ENCODE measurements at places on chromosomes 16 and 17.
A peak's percentile ranks its signal among the peaks of the same experiment; 100 is the strongest.

GRCh38 chr16:62889097-62889496, 852.9 kb upstream of the CDH8 start:
- DNase-seq = no peak

- peak; percentile 67 for DNase-seq
These were observed 381.6 kb upstream of the ASIC2 start for GRCh38 chr17:33674685-33675084.

DNA sequence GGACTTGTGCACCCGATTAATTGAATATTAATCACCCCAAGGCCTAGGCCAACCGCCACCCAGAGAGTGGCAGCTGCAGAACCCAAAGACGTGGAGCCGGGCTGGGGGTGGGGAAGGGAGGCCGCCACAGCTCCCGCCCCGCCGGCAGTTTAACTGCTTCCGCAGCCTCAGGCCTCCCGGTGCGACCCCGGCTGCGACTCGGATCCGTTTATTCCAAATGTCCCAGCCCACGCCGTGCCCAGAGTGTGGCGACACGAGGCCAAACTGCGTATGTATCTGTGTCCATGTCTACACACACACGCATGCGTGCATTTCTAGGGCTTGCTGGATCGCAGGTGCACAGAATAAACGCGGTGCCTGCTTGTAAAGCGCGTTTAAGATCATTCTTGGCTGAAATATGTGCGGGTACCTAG, 802 bp upstream of the TOB1 start:
- peak; percentile 64 for DNase-seq

DNA sequence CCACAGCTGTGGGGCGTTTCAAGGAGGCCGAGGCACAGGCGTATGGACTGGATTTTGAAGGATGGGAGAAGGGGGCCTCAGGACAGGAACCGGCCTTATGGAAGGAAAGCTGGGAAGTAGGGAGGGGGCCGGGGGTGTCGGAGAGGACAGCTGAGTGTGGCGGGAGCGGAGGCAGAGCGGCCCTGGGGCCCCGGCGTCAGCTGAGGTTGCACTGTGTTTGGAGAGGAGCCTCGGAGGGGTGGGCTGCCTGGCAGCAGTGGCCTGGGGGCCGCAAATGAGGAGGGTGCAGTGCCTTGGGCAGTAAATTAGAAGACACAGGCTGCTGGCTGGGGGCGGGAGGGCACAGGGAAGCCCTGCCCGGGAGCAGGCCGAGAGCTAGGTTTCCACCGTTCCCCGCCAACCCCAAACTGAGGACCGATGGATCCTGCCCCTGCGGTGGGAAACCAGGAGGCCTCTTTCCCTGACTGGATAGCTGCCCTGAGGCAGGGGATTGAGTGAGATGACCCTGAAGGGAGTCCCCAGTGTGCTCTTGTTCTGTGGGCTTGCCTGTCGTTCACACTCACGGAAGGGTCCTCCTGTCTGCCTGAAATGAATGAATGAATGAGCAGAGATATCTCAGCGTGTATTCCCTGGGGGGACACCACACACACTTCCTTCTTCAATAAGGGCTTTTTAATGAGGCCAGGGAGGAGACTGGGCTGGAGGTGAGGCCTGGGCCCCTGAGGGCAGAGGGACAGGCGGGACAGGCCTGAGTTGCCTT, 18.4 kb downstream of the FOXJ1 start:
- DNase-seq = no peak

- DNase-seq = no peak
These were observed 26.7 kb downstream of the MAF start for GRCh38 chr16:79573884-79574283.

DNA sequence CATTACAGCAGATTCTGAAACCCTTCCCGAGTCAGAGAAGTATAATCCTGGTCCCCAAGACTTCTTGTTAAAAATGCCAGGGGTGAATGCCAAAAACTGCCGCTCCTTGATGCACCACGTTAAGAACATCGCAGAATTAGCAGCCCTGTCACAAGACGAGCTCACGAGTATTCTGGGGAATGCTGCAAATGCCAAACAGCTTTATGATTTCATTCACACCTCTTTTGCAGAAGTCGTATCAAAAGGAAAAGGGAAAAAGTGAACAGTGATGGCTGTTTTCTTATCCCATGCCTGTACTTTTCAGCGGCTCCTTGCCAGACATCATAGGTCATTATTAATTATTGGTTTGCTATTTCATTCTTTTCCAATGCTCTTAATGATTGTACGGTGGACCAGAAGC, 28.1 kb downstream of the ERCC4 start:
- DNase-seq = no peak

DNA sequence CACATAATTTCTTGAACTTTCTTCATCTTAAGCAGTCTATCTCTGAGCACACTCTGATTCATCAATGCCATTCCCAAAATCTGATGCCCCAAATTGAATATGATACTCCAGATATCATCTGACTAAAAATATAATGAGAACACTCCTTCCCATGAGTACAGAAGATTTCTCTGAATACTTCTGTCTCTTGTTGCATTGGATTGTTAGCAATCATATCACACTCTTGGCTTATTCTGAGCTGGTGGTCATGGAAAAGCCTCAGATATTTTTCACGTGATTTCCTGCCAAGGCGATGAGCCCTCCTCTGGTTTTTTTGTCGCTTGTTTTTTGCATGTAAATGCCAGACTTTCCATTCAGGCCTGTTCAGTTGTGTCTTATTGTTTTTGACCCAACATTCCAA, 87.2 kb downstream of the NOG start:
- no peak for DNase-seq
